Activated naive CD4-positive, alpha-beta T cell treated with anti-CD3 and anti-CD28 coated beads, Interleukin-2, amount 10 ng/mL, durations not matched to agents 7 days and 5 days (primary cell): ENCODE measurements at places on chromosomes 4 and X.

DNA sequence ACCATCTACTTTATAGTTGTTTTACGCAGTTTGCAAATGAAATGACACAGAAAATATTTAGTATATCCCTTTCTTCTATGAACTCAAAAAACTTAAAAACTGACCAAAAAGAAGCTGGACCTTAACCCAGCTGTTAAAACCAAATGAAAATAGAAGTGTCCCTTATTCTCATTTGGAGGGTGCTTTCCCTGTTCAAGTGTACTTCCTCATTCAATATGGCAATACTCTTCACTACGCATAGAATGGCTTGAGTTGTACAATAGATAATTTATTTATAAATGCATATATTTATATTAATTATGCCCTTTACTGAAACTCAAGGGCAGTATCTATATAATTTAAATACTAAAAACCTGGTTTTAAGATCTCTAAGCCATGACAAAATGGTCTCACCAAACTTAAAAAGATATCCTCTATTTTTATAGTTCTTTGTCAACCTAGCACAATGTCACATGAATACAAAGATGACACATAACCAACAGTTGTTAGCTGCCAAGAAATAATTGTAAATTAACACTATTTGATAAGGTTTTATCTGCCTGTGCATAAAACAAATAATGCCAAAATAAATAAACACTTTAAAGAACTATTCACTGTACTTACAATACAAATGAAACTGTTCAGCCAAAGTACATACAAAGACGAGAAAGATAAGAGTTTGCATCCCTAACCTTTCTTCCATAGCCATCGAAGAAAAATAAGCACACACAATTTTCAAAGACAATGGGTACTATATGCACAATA is 25.2 kb downstream of the YTHDC1 start:
- DNase-seq: no peak

DNA sequence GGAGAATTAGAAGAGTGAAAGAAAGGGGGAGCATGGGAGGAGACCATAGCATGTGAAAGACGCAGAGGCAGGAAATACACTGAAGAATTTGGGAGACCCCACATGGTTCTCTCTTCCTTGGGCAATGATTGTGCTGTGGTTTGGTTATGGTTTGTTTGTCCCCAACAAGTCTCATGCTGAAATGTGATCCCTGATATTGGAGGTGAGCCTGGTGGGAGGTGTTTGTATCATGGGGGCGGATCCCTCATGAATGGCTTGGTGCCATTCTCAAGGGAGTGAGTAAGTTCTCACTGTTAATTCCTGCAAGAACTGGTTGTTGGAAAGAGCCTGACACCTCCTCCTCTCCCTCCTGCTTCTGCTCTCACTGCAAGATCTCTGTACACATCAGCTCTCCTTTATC is 78.6 kb upstream of the RAI2 start:
- DNase-seq: no peak

DNA sequence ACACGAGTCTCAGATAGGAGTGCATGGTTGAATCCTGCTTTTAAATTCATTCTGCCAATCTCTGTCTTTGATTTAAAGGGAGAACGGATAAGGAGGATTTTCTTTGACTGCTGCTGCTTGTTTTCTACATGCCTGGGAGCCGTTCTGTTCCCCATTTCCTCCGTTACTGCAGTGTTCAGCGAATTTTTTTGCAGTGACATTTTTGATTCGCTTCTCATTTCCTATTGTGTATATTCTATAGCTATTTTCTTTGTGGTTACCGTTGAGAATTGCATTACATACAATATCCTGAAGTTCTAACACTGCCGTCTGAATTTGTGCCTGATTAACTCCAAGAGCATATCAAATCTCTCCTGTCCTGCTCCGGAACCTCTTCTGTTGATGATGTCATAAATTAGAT is 14.8 kb upstream of the MAEA start:
- DNase-seq: no peak

- no peak for DNase-seq
These were observed 147.6 kb upstream of the TBC1D9 start for GRCh38 chr4:140903522-140904475.

DNA sequence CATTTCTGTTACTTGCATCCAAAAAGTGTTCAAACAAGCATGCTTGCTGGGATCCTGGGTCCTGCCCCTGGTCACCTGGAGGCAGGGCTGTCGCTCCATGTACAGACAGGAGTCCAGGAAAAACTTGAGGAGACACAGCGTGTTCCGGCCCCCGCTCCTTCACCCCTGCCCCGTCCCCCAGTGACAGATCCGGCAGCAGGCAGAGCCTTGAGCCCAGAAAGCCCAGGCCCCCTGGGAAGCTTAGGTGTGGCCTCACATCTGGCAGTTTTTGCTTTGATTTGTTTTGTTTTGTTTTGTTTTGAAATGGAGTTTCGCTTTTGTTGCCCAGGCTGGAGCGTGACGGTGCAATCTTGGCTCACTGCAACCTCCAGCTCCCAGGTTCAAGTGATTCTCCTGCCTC is 67.0 kb downstream of the TRMT44 start:
- DNase-seq: no peak

- DNase-seq: no peak
These were observed 63.6 kb downstream of the HADH start for GRCh38 chr4:108053251-108053711.

GRCh38 chr4:148341980-148342800 is 100.0 kb downstream of the NR3C2 start:
- DNase-seq: no peak

- no peak for DNase-seq
These were observed 27.3 kb upstream of the XAGE2 start for GRCh38 chrX:52341493-52341892.
